ENCODE measurements at places on chromosomes 3 and 15.

DNA sequence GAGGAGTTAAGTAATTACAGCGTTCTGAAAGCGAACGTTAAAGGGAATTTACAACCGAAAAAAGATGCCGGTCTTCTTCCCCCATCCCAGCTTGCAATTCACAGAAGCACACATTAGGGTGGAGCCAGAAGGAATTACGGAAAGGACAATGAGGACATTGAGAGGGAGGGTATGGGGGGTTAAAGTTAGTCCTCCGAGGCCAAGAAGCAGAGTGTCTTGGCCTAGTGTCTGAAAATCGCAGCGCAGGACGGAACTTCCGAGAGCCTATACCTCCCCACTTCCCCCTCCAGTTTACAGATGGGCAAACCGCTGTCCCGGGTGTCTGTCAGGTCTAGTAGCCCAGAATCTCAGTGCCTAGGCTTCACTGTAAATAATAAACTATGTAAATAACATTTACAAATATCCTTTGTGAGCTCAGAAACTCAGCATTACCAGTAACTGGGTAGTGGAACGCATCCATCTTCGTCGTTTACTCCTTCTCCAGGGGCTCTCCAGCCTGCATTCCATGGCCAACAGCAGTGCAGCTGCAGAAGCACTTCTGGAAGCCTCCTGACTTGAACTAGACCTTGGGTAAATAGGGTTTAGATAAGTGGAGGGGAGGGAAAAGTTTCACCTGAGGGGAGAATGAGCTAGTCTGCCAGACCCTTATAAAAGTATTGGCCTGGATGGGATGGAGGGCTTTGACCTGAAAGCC is 922 bp downstream of the ADPRH start:
- H3K27ac ChIP-seq = peak overlapping the region; percentile 98
- peaks cover 2% of the 10 kb centered on the region for H3K27me3 ChIP-seq
- H3K4me3 ChIP-seq = peak overlapping the region; percentile 95

DNA sequence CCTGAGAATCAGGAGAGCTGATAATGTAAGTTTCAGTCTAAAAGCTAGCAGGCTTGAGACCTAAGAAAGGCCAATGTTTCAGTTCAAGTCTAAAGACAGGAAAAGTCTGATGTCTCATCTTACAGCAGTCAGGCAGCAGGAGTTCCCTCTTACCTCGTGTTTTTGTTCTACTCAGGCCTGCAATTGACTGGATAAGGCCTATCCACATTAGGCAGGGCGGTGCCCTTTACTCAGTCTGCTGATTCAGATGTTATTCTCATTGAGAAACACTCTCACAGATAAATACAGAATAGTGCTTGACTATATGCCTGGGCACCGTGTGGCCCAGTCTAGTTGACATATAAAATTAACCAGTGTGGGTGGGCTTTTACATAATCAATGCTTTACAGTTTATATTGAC is 122.4 kb downstream of the NR1D2 start:
- no peak for DNase-seq
- no peaks in the 10 kb centered on the region for H3K27me3 ChIP-seq
- H3K27ac ChIP-seq = no peak overlapping the region
- H3K4me3 ChIP-seq = no peak overlapping the region
- no peaks in the 10 kb centered on the region for H3K4me1 ChIP-seq

DNA sequence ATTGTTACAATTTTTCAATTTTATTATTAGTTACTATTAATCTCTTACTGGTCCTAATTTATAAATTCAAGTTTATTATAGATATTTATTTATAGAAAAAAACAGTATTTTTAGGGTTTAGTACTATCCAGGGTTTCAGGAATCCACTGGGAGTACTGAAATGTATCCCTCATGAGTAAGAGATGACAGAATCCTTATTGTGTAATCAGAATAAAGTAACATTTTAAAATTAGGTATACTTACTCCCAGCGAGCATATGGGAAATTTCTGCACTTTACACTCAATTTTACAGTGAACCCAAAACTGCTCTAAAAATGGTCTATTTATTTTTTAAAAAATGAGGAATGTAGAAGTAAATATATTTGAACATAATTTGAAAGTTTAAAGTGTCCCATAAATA is 202.7 kb downstream of the CGGBP1 start:
- no peaks in the 10 kb centered on the region for H3K27me3 ChIP-seq
- DNase-seq = no peak
- H3K4me3 ChIP-seq = no peak overlapping the region
- H3K4me1 ChIP-seq = peaks cover 5% of the 10 kb centered on the region
- H3K36me3 ChIP-seq = no peaks in the 10 kb centered on the region
- H3K27ac ChIP-seq = no peak overlapping the region

GRCh38 chr3:85483986-85484385 is 525.2 kb downstream of the CADM2 start:
- no peaks in the 10 kb centered on the region for H3K27me3 ChIP-seq
- no peak overlapping the region for H3K27ac ChIP-seq
- no peaks in the 10 kb centered on the region for H3K36me3 ChIP-seq

DNA sequence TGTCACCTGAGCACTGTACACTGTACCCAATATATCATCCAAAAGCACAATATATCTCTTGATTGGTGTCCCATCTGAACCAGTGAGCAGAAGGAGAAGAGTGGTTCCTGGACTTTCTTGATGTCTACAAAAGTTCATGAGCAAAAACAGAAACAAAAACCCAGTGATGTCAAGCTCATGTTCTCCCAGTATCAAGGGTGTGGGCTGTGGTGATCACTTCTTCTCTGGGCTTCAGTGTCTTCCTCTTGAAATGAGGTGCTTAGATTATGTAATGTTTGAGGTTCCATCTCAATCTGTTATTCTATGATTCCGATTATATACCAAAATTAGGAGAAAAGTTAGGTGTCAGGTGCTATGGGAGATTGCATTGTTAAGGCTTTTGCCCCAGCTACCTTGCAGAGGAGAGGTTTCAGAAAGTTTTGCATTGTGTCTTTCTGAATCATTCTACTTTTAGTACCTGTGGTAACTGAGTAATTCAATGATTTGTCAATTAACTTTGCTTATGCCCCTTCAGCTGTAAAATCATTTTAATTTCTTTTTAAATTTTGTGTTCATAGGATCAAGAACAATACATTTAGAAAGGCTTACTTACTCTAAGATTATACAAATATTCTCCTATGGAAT is 122.0 kb upstream of the EOMES start:
- H3K4me3 ChIP-seq = no peak overlapping the region
- no peak overlapping the region for H3K27ac ChIP-seq
- H3K27me3 ChIP-seq = no peaks in the 10 kb centered on the region
- H3K4me1 ChIP-seq = no peaks in the 10 kb centered on the region
- no peak for DNase-seq

- no peaks in the 10 kb centered on the region for H3K4me1 ChIP-seq
- no peaks in the 10 kb centered on the region for H3K36me3 ChIP-seq
- H3K27ac ChIP-seq = no peak overlapping the region
- no peak overlapping the region for H3K4me3 ChIP-seq
Observed at GRCh38 chr15:61410662-61411061, 181.6 kb upstream of the RORA start.

DNA sequence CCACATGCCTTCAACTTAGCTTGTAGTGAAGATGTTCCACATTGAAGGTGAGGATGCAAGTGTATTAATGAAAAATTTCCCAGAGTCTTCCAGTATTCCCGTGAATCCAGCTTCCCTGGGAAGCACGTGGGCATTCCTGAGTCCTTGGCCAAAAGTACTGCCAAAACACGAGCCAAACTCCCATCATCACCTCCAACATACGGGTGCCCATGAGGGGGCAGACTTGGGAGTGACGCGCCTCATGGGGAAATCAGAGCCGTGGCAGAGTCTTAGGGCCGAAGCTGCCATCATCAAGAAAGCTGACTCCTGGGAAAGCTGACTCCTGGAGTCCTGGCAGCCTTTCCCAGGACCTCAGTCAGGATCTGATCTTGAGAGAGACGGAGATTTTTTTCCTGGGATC is 20.1 kb upstream of the TM2D3 start:
- peaks cover 6% of the 10 kb centered on the region for H3K4me1 ChIP-seq
- no peak overlapping the region for H3K4me3 ChIP-seq
- no peak overlapping the region for H3K27ac ChIP-seq

DNA sequence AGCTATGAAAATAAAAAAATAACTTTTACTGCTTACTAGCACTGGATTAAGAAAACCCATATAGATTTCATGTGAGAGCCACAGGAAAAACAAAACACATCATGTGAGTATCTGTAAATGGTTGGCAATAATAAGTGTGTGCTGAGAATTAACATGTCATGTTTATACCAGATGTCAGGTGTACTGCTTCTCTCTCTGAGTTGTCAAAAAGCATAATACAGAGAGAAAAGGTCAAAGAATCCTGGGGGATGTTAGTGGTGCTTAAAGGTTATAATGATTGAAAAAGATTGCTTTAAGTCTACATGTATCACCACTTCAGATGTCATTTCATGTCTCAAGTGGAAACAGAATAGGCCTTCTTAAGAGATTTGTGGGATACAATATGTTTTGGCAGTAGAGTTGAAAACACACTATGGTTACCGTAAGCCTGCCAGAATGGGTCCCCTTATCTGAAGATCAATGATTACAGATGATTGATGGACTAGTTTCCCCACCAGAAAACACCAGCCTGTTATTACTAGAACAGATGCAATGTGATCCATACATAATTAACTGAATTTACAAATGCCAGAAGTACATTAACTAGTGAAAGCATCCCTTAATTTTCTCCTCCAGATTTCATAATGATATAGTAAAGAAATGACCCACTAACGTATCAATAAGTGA is 204.1 kb downstream of the CNTN3 start:
- no peak for DNase-seq
- H3K4me1 ChIP-seq = no peaks in the 10 kb centered on the region
- no peak overlapping the region for H3K4me3 ChIP-seq
